ENCODE measurements at places on chromosomes 12 and 14.

DNA sequence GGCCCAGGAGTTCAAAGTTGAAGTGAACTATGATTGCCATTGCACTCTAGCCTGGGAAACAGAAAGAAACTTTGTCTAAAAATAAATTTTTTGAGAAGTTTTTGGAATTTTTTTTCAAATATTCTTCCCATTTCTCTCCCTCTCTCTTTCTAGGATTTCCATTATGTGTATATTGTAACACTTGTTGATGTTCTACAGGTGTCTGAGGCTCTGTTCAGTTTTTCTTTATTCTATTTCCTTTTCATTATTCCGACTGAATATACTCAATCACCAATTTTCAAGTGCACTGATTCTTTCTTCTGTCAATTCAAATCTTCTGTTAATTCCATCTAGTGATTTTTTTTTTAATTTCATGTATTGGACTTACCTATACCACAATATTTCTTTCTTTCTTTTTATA, 48.3 kb upstream of the SLC6A15 start:
- no peaks in the 10 kb centered on the region for H3K36me3 ChIP-seq
- no peak overlapping the region for H3K4me3 ChIP-seq
- no peak for DNase-seq
- no peaks in the 10 kb centered on the region for H3K4me1 ChIP-seq
- H3K27ac ChIP-seq = no peak overlapping the region

DNA sequence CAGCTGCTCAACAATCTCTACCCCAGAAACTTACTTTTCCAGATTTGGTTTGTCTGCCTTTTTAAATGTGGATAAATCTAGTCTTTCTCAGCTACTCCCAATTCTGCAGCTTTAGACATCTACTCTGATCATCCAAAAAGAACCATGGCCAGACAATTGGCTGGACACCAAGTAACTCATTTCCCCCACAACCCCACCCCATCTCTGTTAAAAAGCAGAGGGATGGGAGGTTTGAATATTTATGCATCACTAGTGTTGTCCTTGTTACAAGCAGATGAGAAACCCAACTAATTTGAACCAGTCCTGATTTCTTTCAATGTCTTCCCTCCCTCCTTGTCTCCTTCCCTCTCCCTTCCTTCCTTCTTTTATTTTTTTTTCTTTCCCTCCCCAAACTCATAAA, 391.9 kb downstream of the GALC start:
- no peaks in the 10 kb centered on the region for H3K36me3 ChIP-seq
- no peaks in the 10 kb centered on the region for H3K4me1 ChIP-seq
- H3K4me3 ChIP-seq = no peak overlapping the region
- no peak overlapping the region for H3K27ac ChIP-seq
- DNase-seq = no peak
- no peaks in the 10 kb centered on the region for H3K27me3 ChIP-seq

GRCh38 chr12:110536834-110537604, 34.9 kb downstream of the RAD9B start:
- peaks cover 44% of the 10 kb centered on the region for H3K36me3 ChIP-seq
- no peak overlapping the region for H3K27ac ChIP-seq
- H3K27me3 ChIP-seq = no peaks in the 10 kb centered on the region
- H3K4me1 ChIP-seq = peaks cover 37% of the 10 kb centered on the region
- H3K4me3 ChIP-seq = no peak overlapping the region
- no peak for DNase-seq

DNA sequence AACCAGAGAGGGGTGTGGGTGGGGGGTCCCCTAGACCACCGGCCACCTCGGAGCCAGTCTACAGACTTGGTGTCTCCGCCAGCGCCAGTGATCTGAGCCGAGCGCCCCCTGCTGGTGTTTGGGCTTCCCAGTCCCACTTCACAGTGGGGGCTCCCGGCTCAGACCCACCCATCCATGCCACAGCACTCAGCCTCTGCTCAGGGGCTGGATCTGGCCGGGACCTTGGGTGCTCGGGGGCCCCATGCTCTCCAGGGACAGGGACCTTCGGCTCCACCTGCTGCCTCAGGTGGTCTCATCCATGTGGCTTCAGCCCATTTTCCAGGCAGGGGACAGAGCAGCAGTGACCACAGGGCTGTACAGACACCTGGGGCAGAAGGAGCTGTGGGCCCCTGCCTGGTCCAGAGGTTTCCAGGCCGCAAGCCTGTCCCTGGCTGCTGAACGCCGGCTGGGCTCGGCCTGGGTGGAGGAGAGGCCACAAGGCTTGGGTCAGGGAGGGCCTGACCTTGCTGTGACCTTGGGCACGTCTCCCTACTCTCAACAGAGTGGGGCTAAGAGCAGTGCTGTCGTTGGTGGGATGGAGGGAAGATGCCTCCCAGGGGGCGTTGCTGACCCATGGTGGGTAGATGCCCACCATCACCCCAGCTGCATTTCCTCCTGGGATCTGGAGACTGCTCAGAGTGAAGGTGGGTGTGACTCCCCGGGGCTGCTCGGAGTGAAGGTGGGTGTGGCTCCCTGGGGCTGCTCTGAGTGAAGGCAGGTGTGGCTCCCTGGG, 86.3 kb downstream of the KIF26A start:
- DNase-seq = no peak
- H3K4me3 ChIP-seq = no peak overlapping the region
- peaks cover 8% of the 10 kb centered on the region for H3K4me1 ChIP-seq
- no peak overlapping the region for H3K27ac ChIP-seq
- H3K27me3 ChIP-seq = peaks cover 6% of the 10 kb centered on the region

DNA sequence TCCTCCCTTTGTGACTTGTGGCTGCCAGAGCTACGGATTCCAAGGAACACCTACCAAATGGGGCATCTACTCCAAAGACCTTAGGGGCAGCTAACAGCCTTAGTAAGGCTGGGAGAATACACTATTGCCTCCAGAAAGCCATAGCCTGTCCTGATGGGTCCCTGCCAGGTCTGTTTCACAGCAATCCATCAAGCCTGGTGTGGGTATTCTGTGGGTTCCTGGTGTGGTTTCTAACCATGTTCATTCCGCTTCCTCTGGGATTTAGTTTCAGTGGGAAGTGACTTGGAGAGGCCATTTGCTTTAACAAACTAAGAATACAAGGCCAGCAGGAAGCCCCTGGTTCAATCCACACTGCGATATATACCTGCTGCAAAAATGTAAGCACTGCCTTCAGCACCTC, 220.5 kb downstream of the FOXN3 start:
- H3K4me3 ChIP-seq = no peak overlapping the region
- H3K27ac ChIP-seq = no peak overlapping the region
- DNase-seq = no peak
- H3K27me3 ChIP-seq = no peaks in the 10 kb centered on the region
